ENCODE measurements at places on chromosomes 12 and 14.

DNA sequence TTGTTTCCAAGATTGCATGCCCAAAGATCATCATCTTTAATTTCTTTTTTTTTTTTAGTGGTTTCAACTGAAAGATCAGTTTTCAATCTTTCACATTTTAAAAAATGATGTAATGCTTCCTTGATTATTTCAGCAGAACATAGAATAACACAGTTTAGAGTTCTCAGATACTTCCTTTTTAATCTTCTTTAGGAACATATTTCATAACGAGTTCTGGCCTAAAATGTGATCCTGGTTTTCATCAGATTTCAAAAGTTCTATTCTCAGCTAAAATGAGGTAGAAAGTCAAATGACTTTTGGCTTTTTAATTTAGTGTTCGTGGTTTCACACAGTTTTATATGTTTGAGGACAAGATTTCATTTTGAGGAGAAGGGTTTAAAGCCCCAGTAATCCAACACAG, 40.0 kb upstream of the NR1H4 start:
- no peak for DNase-seq

DNA sequence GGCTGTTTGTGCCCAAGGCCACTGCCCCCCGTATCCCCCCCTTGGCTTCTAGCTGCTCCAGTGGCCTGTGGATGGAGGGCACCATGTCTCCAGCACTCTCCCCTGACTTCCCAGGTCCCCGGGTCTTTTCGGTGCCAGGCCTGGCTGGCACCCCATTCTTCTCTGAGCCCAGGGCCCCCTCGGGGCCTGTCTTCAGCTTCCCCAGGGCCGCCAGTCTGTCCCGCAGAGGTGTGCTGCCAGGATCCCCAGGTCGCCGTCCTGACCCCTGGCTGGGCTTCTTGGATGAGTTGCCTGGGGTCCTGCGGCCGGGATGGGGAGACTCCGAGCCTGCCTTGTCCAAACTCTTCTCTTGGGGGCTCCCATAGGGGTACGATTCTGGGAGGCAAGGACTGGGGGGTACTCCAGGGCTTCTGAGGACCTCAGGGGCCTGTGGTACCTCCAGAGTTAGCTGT, 32.5 kb downstream of the NCKAP5L start:
- DNase-seq: no peak

DNA sequence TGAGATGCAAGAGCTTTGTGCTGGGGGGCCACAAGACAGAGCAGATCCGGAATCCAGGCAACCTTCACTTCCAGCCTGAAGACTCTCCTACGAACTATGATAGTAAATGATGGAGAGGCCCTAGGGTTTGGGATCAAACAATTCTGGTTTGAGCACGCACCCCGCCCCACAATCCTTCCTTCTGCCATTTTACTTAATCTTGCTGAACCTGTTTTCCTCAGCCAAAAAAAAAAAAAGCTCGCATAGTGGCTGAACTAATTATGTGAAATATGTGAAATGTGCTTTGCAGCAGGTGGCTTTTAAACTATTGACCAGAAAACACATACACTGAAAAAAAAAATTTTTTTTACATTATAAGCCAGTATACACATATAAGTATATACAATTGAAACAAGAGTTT, 667 bp upstream of the ITFG2 start:
- DNase-seq: no peak

- DNase-seq: no peak
Observed at GRCh38 chr12:44217146-44217883, 381.4 kb downstream of the TMEM117 start.

- no peak for DNase-seq
Observed at GRCh38 chr14:81737938-81738337, 204.3 kb upstream of the SEL1L start.

DNA sequence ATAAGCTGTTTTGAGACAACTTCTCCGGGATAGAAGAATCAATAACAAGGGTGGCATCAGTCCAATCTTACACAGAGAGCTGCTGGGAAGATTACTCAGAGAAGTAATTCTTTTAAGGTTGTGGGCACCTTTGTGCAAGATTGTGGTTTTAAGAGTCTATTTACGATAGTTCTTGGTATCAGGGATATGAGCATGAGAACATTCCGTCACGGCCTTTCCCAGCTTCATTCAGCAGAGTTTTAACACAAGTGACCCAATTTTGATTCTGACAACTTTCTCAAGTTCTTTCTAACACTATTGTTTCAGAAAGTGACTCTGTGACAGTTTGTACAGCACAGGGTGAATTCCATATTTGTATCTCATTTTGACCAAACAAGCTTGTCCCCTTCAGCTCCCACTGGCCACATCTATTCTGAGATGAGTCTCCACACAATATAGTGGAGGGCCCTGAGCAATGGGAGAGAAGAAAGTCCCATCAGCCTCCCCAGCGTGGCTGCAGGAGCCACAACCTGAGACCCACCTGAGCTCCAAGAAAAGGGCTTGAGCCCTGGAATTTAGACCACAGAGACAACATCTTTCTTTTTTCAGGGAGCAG, 869.2 kb downstream of the TMEM121 start:
- no peak for DNase-seq

All from stimulated activated CD8-positive, alpha-beta memory T cell treated with anti-CD3 and anti-CD28 coated beads, Interleukin-4, amount 100 ng/mL, for 24 hours (primary cell).